ENCODE measurements at places on chromosomes 11 and 22.

DNA sequence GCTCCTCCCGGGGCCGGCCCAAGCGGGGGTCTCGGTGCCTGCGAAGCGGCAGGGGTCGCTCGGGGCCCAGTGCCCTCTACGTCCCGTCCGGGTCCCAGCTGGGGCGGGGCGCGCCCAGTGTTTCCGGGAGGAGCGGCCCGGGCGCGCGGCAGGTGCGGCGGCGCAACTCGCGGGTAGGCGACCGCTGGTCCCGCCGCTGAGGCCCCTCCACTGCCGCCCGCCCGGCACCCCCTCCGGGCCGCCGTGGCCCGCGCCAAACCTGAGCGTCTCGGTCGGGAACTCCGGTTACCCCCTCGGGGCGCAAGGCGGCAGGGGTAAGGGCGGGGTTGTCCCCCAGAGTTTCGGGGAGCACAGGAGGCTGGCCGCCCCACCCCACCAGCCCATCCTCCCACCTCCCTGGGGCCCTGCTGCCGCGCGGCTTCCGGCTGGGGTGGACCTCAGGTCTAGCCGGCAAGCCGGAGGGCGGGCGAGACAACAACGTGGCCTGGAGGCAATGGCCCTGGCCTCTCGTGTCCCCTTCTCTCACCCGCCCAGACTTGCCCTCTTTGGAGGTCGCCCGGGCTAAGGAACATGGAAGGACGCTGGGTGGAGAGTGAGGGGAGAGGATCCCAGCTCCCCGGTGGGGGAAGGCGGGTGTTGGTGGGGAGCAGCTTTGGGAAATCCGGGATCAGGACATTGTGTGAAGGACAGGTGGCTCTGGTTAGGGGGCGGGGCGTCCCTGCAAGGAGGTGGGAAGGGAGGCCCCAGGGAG lies 398 bp upstream of the CRACR2B start:
- no peak for DNase-seq

DNA sequence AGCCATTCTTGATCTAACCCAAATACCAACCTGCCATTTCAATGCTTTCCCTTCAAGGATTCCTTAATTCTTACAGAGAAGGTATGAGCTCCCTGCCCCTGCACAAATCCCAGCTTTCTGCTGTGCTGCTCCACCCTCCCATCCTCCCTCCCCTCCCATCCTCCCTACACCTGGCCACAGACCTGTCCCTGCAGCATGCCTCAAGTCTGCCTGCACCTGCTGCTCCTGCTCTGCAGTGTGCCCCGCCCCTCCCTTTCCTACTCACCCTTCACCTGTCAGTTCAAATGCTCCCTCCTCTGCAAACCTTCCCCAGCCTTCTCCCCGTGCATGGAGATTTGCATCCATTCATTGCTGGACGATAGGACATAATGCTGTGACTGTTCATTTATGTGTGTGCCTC lies 139.9 kb upstream of the NARS2 start:
- no peak for DNase-seq

GRCh38 chr11:9094420-9094819 lies 3.0 kb upstream of the SCUBE2 start:
- no peak for DNase-seq

- DNase-seq = no peak
These were observed 3.3 kb downstream of the POU2F3 start for GRCh38 chr11:120243221-120243620.

DNA sequence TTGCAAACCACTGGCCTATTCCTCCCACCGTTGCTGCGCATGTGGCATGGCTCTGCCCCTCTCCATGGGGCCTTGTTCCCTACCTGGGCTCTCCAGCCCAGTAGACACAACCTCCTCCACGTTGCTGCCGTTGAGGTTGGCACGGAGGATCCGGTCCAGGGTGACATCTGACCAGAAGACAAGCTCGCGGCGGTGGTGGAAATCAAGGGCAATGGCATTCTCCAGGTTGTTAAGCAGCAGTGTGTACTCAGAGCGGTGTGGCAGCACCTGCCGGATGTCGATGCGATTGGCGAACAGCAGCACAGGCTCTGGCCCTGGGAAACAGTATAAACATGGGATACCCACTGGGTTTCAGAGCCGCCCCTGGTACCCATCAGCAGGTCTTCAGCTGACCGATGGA lies 23.8 kb downstream of the LRP4 start:
- DNase-seq = no peak

GRCh38 chr22:29309332-29310064 lies 3.0 kb downstream of the GAS2L1 start:
- no peak for DNase-seq
